ENCODE measurements at places on chromosomes 11 and 22. TPM values are rescaled to one million over a fixed set of nuclear protein-coding genes. Genes with fewer than 3 reads are reported as not detected.
A peak's percentile ranks its signal among the peaks of the same experiment; 100 is the strongest.

Gene PLA2G6
- total RNA-seq = 2.9 TPM

Gene PRAME
- total RNA-seq = 93.2 TPM

DNA sequence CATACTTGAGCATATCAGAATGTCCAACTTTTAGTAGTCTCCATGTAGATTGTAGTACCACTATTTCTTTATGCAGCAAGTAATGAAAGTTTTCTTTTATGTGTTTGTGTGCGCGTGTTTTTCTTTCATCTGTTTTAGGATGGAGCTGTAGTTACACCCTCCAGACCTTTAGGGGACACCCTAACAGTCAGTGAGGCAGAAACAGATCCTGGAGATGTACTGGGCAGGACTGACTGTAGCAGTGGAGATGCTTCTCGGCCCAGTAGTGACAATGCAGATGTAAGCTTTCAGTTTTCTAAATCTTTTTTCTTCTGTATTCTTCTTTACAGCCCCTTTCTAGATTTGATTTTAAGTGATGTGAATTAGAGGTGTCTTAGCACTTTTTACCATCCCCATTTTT is 79.9 kb upstream of the GRIK4 start:
- DNase-seq = peak; percentile 67

DNA sequence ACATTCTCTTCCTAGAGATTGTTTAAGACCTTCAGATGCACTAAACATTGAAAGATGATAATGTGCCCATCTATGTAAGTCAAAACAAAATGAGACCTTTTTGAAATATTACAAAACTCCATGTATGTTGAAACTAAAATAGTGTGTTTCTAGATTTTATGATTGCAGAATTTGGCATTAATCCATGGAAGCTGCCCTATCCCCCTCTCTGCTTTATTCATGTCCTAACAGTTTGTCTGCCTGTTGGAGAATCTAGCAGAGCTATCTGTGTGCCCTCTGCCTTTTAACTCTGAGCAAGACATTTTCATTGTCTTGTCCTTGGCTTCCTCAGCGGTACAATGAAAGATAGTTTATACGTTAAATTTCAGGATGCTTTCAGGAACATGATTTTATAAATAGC is 105.5 kb downstream of the FAT3 start:
- no peak for DNase-seq

Gene EML3
- 28.7 TPM for total RNA-seq

DNA sequence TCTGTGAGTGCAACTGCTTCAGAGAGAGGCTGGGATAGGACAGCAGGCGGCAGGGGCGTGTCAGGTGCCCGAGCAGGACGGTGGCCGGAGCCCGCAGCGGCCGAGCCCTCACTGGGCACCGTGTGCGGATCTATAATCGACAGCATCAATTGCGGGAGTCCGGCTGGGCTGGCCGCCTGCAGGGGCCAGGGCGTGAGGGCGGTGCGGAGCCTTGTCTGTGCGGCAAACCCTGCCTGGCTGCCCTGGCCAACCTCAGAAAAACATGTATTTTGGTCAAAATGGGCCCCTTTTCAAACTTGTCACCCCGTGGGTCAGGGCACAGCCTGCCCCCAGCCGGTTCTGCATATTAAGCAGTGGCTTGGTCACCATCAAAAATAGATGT is 91.3 kb upstream of the KCNQ1OT1 start:
- DNase-seq = no peak

Measured in HT1080 (cell line).